Natural killer cell treated with Interleukin-12 subunit alpha and Interleukin-12 subunit beta and Interleukin-15 and Interleukin-18, amount 100 ng/mL, for 72 hours (primary cell): ENCODE measurements at places on chromosomes 7 and 10. TPM values are rescaled to one million over a fixed set of nuclear protein-coding genes. Genes with fewer than 3 reads are reported as not detected.

The SPDYE8 gene
- total RNA-seq: not detected

The CLEC2L gene
- not detected for total RNA-seq

The ZKSCAN5 gene
- 13.3 TPM for total RNA-seq

The ZNF138 gene
- 7.2 TPM for total RNA-seq

- no peak overlapping the region for H3K4me3 ChIP-seq
- no peaks in the 10 kb centered on the region for H3K36me3 ChIP-seq
- peaks cover 5% of the 10 kb centered on the region for H3K4me1 ChIP-seq
Measured at GRCh38 chr10:79167537-79167936, 98.8 kb downstream of the ZMIZ1 start.

The GIMAP2 gene
- total RNA-seq: 39.2 TPM

DNA sequence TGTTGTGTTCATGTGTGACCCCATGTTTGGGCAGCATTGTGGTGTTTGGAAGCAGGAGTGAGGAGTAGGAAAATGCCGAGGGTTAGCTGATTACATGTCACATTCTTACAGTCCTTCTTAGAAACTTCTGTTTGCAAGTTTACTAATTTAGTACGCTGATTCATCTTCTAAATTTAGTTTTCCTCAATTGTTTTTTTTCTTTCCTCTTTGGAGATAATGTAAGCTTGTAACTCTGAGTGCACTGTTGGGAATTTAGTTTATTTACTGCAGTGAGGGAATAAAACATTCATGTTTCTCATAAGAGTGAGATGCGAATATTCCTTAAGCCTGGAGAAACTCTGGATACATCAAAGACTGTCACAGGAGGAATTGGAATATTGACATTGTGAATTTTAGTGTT, 135.0 kb downstream of the NT5C2 start:
- H3K4me3 ChIP-seq: no peak overlapping the region
- H3K27me3 ChIP-seq: no peaks in the 10 kb centered on the region
- H3K36me3 ChIP-seq: no peaks in the 10 kb centered on the region

DNA sequence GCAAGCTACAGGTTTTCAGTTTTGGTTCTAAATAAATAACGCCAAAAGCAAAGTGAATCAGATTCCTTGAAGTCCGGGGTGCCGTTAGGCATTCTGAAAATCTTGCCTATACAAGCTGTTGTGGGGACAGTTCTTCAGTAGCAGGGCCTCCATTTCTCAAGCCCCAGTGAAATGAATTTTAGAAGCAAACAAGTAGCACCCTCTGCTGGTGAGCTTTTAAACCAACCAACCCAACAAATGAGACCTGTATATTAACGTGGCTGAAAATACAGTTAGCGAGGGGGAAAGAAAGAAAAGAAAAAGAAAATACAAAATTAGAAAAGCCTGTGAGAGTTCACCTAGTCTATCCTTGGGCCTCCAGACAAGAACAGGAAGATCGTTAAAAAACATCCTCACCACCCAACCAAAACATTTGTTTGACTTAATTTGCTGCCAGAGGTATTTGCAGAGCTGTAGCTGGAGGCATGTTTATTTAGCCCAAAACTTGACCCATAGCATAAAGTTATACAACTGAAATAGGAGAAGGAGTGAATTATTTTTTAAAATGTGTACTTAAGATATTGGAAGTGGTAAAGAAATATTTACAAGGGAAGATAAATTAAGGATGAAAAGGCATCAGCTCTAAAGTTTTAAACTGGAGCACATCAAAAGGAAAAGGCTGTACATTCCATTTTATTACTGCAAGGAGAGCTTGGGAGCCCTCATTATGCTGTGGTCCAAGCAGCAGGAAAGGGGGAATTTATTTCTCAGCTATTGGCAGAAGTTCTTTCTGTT, 98.9 kb downstream of the DYNC1I1 start:
- no peaks in the 10 kb centered on the region for H3K36me3 ChIP-seq
- no peak for DNase-seq
- no peaks in the 10 kb centered on the region for H3K4me1 ChIP-seq
- peaks cover 10% of the 10 kb centered on the region for H3K27me3 ChIP-seq
- H3K27ac ChIP-seq: no peak overlapping the region

GRCh38 chr10:116099023-116099420, 174.0 kb downstream of the GFRA1 start:
- H3K4me3 ChIP-seq: no peak overlapping the region
- no peaks in the 10 kb centered on the region for H3K36me3 ChIP-seq

The PIP gene
- not detected for total RNA-seq

The HOXA6 gene
- 0.81 TPM for total RNA-seq

DNA sequence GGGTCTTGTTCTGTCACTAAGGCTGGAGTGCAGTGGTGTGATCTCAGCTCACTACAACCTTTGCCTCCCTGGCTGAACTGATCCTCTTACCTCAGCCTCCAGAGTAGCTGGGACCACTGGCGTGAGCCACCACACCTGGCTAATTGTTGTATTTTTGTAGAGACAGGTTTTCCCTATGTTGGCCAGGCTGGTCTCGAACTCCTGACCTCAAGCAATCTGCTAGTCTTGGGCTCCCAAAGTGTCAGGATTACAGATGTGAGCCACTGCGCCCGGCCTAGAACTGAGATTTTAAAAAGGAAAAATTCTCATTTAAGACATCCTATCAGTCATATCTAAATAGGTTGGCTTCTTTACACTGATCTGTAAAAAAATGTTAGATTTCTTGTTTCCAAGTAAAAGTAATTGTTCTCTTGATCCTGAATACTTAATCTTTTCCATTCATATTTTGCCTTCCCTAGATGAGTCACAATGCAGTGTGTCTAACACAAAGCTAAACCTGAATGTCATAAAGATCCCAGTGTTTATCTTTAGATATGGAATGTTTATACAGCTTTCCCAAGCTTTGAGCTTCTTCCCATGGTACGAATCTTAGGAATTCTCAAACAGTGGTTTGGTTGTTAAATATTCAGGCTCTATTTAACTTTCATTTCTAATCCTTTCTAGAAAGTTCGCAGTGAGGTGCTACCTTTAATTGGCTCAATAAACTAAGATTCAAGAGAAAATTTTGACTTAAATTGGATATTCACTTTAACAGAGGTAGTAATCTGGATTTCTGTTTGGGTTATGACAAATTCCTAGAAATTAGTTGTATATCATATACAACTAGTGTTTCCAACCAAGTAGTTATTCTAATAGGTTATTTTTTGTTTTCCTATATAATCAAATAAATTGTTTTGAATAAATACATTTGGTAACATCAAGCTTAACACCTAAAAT, 12.1 kb upstream of the LAMB1 start:
- no peaks in the 10 kb centered on the region for H3K4me1 ChIP-seq
- H3K4me3 ChIP-seq: no peak overlapping the region
- no peaks in the 10 kb centered on the region for H3K36me3 ChIP-seq
- DNase-seq: no peak

The ABCB4 gene
- 0.69 TPM for total RNA-seq

DNA sequence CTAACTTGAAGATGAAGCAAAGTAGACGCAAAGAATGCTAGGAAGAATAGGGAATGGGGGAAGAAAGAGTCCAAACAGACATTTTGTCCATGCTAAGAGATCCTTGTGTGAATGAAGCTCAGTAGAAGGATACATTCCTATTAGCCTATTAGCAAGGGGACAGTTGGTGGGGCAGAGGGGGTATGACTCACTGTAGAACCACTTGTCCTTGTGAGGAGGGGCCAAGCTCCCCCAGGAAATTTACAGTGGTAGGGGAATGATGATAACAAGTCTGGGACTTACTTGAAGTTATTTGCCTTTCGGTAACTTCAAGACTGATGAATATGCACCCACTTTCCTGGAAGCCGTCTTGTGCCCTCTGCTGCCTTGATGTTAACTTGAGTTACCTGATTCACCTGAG, 17.2 kb upstream of the SYPL1 start:
- DNase-seq: no peak
- peaks cover 26% of the 10 kb centered on the region for H3K27me3 ChIP-seq
- no peaks in the 10 kb centered on the region for H3K4me1 ChIP-seq

DNA sequence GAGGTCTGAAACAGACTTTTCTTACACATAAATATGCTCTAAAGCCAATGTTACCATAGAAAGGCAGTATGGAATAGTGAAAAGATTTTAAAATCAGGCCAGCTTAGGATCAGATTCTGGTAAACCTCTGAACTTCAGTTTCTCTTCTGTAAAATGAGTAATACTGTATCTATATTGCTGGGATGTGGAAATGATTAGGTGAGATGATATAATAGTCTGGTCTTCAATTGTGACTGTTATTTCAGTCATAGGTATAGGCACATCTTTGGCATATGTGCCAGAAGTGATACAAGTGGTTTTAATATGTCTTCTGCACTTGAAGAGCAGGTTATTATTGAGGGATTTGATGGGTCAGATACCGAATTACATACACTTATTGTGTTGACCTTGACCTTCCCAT, 7.2 kb downstream of the ZNF277 start:
- H3K4me3 ChIP-seq: no peak overlapping the region
- H3K36me3 ChIP-seq: no peaks in the 10 kb centered on the region
- H3K4me1 ChIP-seq: peaks cover 14% of the 10 kb centered on the region
- H3K27ac ChIP-seq: no peak overlapping the region

The GOLGA7B gene
- total RNA-seq: 2.8 TPM
